ENCODE measurements at places on chromosomes 1 and 21.

GRCh38 chr1:14921057-14921456 lies 232.5 kb upstream of the TMEM51 start:
- no peak for DNase-seq

DNA sequence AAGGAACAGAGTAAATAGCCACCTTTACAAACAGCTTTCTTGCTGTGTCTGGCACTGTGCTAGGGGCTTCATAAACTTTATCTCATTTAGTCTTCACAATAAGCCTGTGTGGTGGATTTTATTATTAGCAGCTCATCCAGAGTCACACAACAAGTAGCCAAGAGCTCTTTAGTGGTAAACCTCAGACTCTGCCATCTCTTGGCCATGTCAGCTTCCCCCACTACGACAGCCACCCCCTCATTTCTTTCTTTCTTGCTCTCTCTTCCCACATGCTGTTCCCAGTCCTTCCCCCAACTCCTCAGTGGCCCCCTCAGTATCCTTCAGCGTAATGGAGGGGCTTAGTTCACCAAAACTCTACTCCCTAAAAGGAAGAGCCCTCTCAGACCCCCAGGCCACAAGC lies 1.2 kb upstream of the ZNF683 start:
- no peak for DNase-seq

DNA sequence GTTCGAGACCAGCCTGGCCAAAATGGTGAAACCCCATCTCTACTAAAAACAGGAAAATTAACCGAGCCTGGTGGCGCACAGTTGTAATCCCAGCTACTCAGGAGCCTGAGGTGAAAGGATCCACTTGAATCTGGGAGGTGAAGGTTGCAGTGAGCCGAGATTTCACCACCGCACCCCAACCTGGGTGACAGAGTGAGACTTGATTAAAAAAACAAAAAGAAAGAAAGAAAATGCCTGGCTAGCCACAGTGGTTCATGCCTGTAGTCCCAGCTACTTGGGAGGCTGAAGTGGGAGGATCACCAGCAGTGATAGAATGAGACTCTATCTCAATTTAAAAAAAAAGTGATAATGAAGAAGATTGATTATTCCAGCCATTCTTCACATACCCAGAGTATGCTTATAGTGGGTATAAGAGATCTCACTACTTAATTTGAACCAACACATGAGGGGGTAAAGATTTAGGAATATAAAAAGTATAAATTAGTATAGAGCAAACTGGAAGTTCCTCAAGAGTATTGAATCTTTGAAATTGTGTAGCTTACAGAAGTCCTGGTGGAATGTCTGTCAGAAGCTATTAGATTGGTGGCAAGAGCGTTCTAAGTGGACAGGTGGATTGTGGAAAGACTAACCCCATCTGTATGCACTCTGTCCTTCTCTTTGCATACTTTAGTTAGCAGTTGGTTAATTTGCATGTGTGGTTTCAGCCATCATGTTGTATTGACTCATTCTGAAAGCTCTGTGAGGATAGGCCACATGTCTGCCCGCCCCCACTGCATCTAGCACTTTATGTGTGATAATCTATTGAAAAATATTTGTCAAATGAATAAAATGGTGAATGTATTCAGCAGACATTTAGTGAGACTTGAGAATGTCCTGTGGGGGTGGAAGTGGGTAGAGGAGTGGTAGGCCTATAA lies 25.0 kb downstream of the RLF start:
- no peak for DNase-seq

- DNase-seq, result no peak
Observed at GRCh38 chr21:19490481-19490880, 1086.9 kb upstream of the TMPRSS15 start.

DNA sequence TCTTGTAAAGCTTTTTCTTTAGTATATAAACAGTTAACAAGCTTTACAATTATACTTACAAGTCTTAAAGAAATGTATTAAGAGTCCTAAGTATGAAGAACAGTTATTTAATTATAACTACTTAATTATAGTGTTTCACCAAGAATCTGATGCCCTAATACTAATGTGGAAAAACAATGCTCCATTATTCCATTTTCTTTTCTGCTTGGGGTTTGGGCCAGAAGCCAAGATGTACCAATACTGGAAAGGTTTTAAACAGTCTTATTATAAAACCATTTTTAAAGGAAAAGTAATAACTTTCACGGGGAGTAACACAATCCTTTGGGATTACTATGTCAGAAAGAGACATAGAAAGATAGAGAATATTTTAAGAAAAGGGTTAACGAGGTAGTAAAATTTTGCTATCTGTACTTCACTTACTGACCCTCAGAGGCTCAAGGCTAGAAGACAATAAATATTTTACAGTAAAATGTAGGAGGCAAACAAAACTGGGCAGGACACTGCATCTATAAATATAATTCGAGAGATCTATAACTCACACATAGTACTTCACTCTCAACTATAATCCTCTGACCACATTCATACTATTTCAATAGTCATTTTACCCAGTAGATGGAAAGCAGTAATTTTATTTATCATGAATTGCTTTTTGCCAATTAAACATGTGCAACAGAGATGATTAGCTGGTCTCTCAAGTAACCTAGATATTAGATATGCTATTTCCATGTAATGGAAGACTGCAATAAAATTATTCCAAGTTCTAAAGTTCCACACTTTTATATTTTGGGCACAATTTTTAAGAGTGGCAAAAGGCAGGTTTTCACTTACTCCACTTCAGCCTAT lies 63.9 kb downstream of the LTN1 start:
- no peak for DNase-seq

DNA sequence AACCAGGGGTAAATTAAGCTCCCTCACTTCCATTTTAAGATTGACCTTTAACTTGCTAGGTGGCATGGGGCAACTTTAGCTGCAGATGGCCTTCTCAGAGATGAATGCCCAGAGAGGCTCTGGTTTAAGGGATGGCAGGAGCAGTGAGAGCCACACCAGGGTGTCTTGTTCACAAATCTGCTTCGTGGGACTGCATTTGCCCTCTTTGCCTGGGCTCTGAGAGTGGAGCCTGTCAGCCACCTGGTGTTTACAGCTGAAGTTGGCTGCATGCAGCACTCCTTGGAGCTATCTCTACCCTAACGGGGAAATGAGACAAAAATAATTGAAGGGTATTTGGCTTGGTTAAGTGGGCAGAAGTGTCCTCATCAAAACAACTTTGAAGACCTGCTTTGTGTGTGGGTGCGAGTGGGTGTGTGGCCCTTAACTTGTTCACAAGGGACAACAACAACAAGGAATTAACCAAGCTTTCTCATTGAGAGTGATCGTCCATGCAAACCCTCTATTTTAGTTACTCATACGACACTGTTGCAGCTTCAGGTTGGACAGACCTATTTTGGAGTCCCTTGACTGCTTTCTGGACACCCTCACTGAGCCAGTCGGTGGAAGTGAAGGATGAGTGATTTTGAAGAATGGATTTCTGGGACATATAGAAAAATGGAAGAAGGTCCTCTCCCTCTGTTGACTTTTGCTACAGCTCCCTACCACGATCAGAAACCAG lies 29.8 kb downstream of the PGM1 start:
- no peak for DNase-seq

DNA sequence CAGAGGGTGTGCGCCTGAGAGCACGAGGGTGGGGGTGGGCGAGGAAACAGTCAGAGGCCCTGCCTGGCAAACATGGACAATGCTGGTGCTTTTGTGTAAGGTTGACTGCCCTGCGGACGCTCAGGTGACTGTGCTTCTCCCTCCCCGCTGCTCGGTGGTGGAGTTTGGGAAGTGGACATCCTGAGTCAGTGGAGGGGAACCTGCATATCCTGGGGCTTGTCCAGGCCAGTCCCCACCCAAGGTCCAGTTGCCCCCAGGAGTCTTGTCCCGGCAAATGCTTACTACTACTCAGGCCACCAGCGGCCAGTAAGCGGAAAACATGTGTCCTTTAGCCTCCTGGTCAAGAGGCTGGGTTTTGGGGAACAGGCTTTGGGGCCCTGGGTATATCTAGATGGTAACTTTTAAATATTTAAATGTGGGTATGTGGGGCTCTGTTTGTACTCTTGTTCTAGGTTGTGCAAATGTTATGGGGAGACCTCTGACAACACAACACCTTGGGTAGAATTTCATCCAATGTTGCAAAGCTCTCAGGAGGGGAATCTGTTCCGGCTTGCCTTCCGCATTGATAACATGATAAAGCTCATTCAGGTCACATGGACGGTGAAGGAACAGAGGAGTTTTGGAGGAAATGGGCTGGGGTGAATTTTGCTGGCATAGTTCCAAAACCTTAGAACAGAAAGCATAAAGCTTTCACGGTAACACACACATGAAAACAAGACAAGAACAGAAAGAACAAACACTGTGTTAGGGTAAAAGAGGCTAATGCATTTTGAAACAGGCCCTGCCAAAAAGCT lies 364.9 kb downstream of the PRDM2 start:
- no peak for DNase-seq

DNA sequence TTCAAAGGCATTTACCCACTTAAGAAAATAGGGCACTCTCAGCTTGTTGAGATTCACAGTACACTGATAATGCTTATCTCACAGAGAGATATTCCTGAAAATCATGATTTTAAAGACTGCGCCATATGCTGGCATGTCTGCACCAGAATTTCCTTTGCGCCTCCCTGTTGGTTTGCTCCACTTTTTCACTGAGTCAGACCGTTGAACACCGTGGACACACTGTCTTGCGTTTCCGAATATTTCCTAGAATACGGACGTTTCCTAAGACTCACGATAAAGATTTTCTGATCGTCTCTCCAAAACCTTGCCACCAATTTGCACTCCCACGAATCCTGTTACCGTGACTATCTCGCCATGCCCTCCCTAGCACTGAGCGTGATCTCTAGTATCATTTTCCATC lies 497 bp upstream of the C1orf115 start:
- DNase-seq, result no peak

- no peak for DNase-seq
Observed at GRCh38 chr1:33004613-33005012, 32.1 kb downstream of the AK2 start.

- no peak for DNase-seq
Observed at GRCh38 chr1:7299994-7300393, 471.1 kb upstream of the VAMP3 start.

DNA sequence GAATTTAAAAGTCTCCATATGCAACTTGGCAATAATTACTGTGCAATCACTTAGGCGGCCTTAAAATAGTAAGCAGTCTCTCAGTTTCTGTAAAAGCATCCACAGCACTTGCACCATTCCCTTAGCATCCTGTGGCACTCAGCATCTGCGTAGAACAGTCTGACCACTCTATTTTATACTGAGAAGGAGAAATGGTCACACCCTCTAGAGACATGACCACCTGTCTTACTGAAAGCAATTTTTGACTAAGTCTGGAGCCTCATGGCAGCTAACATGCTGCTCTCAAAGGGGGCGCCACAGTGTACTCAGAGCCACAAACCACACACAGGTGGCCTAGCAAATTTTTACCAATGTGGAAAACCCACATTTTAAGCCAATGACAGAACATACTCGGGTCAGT lies 62.0 kb downstream of the KCNK1 start:
- no peak for DNase-seq

GRCh38 chr1:199720496-199720895 lies 307.0 kb upstream of the NR5A2 start:
- no peak for DNase-seq

GRCh38 chr1:162107911-162108310 lies 38.4 kb downstream of the NOS1AP start:
- DNase-seq, result no peak

GRCh38 chr21:29920938-29921337 lies 18.9 kb downstream of the GRIK1 start:
- DNase-seq, result no peak

GRCh38 chr1:34398916-34399275 lies 222.2 kb downstream of the C1orf94 start:
- no peak for DNase-seq

DNA sequence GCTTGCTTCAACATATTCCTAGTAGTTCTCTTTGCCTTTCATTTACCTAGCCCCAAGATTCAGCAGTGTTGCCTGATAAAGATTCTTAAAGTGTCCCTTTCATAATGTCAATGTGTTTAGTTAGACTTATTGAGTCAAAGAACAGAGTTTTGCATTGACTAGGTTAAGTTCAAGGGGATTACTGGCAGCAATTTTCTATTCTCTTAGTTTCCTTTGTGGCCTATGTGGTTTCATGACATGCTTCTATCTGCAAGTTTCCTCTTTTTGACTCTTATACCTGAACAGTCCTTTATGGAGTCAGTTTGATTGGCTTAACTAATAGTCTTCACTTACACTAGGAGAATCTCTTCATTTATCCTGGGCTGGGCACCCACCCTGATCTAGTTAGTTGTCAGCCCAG lies 151.3 kb downstream of the ADGRL4 start:
- no peak for DNase-seq

GRCh38 chr1:165169729-165170128 lies 186.8 kb downstream of the LMX1A start:
- no peak for DNase-seq

DNA sequence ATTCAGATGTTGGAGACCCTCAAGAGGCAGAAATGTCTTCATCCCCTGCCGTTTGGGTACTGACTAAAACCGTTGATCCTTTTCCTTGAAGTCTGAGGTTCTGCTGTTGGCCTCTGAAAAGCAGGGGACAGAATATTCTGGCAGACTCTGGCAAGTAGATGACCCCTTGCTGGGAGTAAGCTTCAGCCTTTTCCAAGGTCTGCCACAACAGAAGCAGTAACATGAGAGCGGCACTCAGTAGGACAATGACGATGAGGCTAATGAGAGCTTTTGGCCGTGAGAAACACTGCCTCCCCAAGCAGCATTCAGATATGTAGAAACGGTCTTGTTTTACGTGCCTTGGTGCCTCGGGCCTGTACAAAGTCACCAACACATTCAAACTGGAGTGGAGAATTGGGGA lies 143.7 kb downstream of the ST6GALNAC5 start:
- DNase-seq, result no peak

- DNase-seq, result no peak
Observed at GRCh38 chr1:48735796-48736195, 40.9 kb downstream of the BEND5 start.

DNA sequence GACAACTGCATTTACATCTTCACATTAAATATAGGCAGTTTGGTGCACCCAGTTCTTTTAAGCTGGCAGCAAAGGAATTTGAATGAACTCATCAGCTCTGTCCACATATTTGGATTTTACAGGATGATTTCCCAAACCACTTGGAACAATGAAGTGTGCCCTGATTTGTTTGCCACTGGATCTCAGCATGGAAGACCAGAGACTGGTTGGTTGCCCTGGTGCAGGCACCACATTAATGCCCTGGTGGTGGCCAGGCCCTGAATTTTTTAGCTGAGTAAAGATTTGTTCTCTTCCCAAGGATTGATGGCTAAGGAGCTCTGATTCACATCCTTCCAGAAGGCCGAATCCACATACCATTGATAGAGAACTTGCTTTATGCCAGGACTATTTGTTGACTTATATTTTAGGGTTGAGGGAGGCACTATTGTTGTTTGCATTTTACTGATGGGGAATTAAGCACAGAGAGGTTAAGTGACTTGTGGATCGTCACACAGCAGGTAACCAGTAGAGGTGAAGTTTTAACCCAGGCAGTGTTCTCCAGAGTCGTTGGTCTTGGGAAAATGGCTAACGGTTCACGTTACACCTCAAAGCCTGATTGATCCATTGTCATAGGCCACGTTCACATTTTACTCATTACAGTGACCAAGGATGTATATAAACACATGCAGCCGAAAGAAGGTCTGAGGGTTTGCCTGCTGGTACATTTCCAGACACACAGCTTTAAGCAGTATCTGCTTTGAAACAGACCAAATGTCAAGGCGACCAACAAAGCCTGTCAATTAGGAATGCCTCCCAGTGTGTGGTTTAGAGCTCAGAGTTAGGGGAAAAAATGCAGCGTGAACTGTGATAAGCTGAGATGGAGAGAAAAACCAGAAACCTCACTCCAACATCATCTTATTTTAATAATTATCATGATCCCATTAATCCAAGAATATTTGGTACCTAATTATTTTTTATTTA lies 50.7 kb downstream of the KAZN start:
- DNase-seq, result no peak

- peak; percentile 48 for DNase-seq
Observed at GRCh38 chr1:75134647-75135572, 722 bp downstream of the LHX8 start.
